CD4-positive, alpha-beta T cell treated with Interleukin-6 at 100 ng/mL for 8 hours (primary cell): ENCODE measurements at places on chromosomes 12 and 14.
A peak's percentile ranks its signal among the peaks of the same experiment; 100 is the strongest.

GRCh38 chr14:55336162-55336561 lies 64.9 kb downstream of the FBXO34 start:
- DNase-seq = peak; percentile 31

DNA sequence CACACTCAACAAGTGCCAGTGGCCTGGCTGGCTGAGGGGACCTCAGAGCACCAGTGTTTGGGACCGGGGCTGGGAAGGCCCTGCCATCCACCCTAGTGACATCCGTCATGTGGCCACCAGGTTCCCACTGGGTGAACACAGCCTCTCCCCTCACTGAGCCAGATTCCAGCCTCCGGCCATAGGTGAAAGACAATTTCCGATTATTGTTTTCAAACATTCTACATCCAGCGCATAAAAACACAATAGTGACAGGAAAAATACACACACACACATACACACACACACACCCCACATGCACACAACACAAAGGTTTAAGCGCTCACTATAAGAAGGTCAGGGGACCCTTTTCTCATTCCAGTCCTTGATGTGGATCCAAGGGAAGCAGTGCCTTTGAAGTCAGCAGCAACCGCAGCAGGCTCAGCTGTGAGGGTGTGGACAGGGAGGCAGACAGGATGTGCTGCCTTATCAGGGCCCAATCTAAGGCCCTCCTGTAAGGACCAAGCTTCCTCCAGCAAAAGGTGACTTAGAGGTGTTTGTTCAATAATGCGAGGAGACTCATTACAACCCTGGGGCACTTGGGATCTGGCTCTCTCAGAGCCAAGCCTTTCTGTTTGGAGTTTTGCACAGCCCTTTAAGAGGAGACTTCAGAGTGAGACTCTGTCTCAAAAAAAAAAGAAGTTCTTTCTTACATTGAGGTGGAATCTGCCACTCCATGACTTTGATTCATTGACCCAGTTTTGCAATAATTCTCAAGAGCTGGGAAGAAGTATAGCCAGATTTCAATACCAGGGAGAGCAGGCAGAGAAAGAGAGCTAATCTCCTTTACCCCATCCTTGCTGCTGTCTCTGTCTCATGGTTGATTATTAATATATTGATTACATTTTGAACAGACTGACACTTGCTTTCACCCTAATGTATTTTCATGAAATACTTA lies 227.8 kb downstream of the ZFP36L1 start:
- peak; percentile 27 for DNase-seq

DNA sequence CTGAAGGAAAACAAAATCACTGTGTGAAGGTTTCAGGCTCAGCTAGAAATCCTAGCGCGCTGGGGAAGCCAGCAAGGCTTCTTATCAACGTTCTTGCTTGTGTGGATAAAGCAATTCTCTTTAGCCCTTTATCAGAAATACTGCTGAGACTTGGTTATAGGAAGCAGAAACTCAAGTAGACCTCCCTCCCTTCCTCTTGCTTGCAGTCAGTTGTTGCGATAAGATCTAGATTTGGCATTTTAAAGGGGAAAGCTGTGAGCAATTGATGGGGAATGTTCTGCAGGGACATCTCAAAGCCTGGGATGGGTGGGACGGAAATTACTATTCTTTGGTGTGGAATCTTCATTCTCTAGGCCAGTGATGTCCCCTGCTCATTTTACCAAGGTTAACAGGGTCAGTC lies 76.4 kb upstream of the ANO4 start:
- no peak for DNase-seq

- DNase-seq = no peak
Observed at GRCh38 chr12:83149987-83150386, 463.3 kb downstream of the TMTC2 start.

DNA sequence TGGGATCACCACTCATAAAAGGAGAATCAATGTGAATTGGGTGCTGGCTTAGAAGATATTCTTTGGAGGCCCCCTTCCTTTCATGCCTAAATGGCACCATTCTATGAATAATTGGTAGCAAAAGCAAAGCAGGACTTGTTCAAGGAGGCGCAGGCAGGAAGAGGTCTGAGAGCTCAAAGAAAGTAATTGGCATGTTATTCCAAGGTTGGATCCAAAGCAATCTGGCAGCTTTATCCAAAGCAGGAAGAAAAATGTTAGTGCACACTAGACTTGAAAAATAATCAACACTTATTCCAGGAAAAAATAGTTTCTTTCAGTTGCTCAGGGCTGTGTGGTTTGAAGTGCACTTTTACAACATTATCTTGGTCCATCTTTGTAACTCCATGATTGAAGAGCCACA lies 326.4 kb downstream of the NUAK1 start:
- no peak for DNase-seq

- DNase-seq = no peak
Observed at GRCh38 chr14:58354808-58355207, 40.9 kb upstream of the TOMM20L start.
